A375 (cell line): ENCODE measurements at places on chromosomes 16 and 17. TPM values are rescaled to one million over a fixed set of nuclear protein-coding genes. Genes with fewer than 3 reads are reported as not detected.

Gene MRPL38
- total RNA-seq, result 46.1 and 62.3 TPM in 2 replicates

Gene SLC35B1
- total RNA-seq, result 54.8 and 58.8 TPM in 2 replicates

Gene ABCA8
- 0.88 and 5.8 TPM in 2 replicates for total RNA-seq

Gene SLC2A4
- 0.05 TPM in 1 of 2 replicates, not detected in the other for total RNA-seq
